NK-92 treated with Interleukin-12 subunit alpha and Interleukin-12 subunit beta, amount 100 ng/mL, for 24 hours (cell line): ENCODE measurements at places on chromosomes 16 and 17.

DNA sequence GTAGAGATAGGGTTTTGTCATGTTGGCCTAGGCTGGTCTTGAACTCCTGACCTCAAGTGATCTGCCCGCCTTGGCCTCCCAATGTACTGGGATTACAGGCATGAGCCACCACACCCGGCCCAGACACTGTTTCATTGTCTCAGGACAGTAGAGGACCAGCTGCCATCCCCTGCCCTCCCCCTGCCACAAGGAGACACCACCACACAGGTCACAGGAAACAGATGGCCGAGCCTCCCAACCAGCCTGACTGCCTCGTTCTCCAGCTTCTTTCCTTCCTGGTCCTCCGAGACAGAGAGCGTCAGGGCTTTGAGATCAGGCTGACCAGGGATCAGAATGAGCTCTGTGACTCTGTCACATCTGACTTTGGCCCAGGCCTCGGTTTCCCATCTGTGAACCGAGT lies 20.8 kb upstream of the RNPS1 start:
- no peak for DNase-seq

- no peak for DNase-seq
Measured at GRCh38 chr16:58499615-58500351, at the start of gene NDRG4. NDRG4 (plus strand) TSS chr16:58500143; CDS start chr16:58500249, 106 bp downstream.

DNA sequence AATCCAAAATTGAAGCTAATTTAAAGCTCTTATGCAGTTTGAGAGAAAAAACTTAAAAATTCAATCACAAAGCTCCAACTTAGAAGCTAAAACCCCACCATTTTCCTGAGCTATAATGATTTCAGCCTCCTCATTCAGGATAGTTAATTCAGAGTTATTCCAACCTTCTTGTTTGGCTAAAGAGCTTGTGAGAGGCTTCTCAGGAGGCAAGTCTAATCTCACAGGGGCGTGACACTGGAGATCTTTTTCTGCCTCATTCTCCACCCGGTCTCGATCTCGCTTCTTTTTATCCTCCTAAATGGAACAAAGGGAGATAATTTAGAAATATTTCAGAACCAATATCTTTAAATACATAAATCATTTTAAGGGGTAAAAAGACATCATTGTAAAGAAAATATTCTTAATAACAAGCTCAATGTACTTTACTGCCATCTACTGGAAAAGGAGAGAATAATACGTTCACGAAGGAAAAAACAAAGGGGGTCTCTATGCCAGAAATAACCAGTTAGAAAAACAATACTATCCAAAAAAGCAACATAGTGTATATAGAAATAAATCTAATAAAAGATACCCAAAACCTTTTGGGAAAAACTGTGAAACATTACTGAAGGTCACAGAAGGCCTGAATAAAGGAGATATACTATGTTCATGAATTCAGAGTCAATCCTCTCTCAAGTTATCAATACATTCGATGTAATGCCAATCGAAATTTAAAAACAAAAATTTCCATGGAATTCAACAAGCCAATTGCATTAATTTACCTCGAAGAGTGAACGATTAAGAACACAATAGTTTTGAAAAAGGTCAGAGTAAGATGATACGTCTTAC lies 13.9 kb downstream of the BRD7 start:
- no peak for DNase-seq

- no peak for DNase-seq
Measured at GRCh38 chr17:79047291-79047920, 23.4 kb downstream of the C1QTNF1 start.
